ENCODE measurements at places on chromosomes 11 and 22.
A peak's percentile ranks its signal among the peaks of the same experiment; 100 is the strongest.

DNA sequence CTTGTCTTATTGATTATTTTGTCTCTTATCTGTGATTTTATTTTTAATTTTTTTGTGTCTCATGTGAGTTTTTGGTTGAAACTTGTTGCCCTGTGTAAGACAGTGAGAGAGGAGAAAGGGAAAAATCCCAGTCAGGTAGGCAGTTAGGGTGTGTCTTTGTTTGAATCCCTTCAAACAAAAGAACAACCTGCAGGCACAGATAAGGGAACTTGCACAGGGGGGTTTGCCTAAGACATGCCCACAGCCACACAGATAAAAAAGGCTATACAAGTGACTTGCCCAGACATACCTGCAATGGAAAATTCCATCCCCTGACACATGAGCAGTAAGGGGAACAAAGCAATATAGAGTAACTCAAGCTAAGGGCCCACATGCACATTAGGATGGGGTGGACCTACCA is 127.8 kb upstream of the PLET1 start:
- no peak for DNase-seq

GRCh38 chr11:34185926-34186841 is 80.8 kb downstream of the NAT10 start:
- no peak for DNase-seq

DNA sequence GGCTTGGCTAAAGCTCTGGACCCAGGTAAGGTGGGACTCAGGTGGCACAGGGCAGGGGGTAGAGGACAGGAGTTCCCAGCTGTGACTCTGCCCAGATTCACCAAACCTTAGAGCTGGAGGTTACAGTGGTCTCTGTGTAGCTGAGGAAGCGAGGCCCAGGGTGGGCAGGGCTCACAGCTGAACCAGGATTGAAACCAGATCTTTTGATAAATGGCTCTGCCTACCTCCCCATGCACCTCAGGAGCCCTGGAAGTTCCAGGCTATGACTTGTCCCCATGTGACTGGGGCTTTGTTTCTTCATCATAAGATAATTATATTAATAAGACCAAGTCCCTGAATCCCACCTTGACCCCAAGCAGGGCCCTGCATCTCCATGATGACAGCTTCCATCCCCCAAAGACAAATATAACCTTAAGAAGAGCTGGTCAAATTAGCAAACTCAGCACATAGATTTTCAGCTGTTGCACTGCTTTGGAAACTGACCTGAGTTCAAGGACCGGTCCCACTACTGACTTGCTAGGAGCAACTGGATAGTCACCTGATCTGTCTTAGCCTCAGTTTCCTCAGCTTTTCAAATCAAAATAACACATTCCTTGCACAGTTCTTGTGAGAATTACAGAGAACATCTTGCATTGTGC is 21.3 kb upstream of the TSKU start:
- no peak for DNase-seq

- DNase-seq, result no peak
Observed at GRCh38 chr11:17748044-17748443, 13.5 kb downstream of the KCNC1 start.

- DNase-seq, result no peak
Observed at GRCh38 chr22:44588348-44588747, 90.3 kb upstream of the RTL6 start.

DNA sequence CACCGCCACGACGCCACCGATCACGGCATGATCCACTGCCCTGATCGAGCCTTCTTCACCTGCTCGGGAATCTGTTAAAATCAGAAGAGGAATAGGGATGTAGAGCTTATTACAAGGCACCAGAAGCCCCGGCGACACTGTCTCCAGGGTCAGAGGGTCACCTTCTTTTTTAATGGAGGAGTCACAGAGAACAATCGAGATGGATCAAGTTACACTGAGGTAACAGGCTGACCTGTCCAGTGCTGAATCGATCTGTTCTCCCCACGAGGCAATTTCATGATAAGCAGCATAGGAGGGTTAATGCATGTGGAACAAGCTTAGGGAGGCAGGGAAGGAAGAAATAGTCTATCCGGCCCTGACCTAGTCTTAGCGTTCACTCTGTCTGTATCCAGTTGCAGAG is 325.5 kb downstream of the CADM1 start:
- DNase-seq, result no peak

DNA sequence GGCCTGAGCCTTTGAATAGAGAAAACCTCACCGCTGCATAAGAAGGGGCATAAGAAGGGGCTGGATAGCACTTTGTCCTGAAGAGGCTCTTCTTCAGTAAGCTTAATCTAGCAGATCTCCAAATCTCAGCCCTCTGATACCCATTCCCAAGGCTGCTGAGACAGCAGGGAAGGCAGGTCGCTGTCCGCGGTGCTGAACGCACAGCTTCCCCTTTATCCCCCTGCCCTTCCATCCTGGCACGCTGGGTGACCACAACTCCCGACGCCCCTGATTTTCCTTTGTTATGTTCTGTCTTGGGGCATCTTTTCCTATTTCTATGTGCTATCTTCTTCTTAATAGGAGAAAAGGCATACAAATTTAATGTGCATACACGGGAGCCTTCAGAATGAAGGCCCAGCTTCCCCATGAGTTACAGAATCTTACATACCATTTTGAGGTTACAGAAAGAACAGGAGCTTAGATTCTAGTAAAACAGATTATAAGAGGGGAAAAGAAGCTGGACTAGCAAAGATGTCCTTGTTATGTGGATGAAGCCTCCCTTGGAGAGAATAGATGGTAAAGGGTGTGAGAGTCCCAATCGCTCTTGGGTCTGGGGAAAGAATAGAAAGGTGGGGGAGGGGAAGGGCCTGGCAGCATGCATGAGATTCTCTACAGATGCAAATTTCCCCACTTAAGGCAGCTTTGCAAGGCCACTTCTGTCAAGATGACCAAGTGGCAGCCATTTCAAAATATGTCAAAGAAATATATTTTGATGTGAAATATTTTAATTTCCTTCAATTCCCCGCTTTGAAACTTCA is 5.7 kb upstream of the SULT4A1 start:
- DNase-seq, result peak; percentile 29

DNA sequence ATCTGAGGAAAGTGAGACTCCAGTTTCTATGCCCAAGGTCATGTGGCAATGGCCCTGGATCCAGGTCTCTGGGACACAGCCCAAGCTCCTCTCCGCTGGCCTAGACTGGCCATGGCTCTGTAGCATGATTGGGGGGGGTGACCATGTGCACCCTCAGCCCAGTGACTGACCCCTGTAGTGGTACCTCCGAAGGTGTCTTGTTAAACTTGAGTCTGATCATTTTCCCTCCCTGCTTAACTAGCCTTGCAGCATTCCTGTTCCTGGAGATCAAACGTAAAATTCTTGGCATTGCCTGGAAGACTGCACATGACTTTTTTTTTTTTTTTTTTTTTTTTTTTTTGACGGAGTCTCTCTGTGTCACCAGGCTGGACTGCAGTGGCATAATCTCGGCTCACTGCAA is 1116.0 kb downstream of the TBC1D22A start:
- no peak for DNase-seq

DNA sequence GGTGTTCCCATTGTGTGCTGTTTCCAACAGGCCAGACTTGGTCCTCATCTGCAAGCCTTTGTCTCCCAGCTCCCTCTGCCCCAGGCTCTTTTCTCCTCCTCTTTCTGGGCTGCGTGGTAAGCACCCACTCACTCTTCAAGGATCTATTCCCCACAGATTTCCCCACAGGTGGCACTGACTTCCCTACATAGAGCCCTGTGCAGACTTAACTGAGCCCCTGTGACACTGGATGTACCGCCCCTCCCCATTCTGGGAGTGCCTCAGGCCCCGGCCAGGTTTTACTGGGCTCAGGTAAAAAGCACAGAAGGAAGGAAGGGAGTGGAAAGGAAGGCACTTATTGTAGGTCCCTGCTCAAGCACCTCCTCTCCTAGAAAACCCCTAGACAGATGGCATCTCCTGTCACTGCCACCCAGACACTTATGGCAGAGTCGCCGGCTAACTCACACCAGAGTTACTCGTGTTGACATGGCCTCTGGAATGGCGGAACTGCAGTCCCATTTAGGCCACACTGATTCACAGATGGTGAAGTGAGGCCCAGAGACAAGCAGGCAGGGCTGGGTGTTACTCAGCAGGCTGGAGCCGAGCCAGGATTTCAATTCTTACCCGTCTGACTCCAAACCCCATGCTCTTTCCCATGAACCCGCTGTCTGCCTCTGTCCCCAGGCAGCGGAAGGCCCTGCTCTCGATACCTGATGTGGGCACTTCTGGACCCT is 47.2 kb downstream of the LRRC32 start:
- DNase-seq, result no peak

DNA sequence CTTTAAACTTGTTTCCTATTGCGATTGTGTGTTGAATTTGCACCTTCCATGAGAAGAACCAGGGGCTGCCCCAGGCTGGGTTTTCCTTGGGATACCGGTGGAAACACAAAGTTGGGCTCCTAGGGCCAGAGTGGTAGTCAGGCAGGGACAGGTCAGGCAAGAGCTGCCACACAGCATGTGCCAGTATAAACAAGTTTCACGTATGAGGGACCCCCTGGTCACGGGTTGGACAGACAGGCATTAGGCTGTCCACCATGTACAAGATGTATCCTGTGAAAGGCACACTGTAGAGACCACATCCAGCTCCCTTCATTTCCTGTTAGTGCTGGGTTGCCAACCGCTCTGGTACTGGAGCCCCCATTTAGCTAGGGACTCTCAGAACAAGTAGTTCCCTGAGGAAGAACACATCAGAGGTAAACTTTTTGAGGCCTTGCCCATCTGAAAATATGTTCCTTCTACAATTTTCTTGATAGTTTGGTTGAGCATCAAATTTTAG is 8.8 kb downstream of the UPB1 start:
- no peak for DNase-seq

DNA sequence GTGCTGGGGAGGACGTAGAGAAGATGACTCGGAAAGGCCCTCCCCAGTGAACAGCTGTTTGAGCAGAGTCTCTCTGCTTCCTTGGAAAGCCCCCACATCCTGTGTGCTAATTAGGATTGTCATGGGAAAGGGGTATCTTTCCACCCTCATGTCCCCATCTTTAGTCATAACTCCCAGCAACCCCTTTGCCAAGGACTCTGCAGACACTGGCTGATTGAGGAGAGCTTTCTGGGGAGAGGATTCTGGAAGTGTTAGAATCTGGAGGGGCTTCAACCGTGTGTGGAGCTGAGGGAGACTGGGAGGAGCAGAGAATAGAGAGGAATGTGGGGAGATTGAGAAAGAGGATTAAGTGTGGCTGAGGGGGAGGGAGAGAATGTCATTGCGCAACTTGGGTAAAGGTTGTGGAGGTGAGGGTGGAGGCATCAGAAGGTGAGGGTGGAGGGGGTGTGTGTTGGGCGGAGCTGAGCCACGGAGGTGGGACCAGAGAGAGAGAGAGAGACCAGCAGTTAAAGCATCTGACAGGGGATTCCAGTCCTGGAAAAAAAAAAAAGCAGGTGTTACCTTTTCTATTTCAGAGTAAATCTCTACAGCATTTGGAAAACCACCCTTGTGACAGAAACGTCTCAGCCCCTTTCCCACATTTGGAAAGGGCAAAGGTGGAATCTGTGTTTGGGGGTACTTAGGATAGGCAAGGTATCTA is 2.2 kb downstream of the DTX4 start:
- DNase-seq, result no peak

DNA sequence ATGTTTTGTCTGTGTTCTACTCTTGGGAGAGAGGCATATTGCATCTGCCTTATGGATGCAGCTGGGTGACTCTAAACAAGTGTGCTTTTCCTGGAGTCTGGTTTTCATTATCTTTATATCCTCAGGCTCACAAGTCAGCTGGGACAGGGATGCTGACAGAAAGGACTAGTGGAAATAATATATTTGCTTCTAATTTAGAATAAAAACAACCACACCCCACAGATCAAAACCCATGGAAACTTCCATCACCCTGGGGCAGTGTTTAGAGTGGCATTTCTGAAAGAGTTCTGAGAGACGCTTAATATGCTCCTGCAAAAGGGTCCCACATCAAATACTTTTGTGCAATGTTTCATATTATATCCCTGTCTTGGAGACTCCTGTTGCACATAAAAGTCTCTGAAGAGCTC is 20.8 kb downstream of the KCNE3 start:
- no peak for DNase-seq

GRCh38 chr22:32528316-32528715 is 53.7 kb downstream of the FBXO7 start:
- DNase-seq, result no peak

DNA sequence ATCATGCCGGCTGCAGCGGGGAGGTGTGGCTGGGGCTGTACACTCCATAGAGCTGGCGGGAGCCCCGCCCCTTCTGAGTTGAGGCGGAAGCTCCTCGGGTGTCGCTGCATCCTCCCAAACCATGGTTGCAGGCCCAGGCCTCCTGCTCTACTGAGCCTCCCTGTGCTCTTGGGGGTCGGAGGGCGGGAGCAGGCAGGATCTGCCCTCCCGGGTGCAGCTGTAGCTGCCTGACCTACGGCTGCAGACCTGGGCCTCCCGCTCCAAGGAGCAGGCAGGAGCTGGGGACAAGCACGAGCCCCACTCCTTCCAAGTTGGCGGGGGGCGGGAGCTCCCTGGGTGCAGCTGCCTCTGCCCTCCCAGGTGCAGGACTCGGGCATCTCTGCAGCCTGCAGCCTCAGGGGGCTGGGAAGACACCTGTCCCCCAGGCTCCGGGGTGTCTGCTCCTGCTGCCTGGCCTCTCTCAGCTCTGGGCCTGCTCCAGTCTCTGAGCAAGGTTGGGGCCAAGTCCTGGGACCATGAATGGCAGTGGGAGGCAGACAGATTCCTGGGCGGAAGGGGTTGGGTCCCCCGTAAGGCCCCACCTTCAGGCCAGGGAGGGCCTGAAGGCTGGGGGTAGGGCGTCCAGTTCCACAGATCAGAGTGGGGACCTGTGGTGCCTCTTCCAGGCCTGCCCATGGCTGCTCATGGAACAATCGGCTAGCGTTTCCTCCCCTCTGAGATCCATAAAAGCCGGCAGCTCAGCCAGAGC is 46.4 kb upstream of the SC5D start:
- no peak for DNase-seq

GRCh38 chr22:45053094-45053493 is 43.3 kb upstream of the PHF21B start:
- DNase-seq, result no peak

DNA sequence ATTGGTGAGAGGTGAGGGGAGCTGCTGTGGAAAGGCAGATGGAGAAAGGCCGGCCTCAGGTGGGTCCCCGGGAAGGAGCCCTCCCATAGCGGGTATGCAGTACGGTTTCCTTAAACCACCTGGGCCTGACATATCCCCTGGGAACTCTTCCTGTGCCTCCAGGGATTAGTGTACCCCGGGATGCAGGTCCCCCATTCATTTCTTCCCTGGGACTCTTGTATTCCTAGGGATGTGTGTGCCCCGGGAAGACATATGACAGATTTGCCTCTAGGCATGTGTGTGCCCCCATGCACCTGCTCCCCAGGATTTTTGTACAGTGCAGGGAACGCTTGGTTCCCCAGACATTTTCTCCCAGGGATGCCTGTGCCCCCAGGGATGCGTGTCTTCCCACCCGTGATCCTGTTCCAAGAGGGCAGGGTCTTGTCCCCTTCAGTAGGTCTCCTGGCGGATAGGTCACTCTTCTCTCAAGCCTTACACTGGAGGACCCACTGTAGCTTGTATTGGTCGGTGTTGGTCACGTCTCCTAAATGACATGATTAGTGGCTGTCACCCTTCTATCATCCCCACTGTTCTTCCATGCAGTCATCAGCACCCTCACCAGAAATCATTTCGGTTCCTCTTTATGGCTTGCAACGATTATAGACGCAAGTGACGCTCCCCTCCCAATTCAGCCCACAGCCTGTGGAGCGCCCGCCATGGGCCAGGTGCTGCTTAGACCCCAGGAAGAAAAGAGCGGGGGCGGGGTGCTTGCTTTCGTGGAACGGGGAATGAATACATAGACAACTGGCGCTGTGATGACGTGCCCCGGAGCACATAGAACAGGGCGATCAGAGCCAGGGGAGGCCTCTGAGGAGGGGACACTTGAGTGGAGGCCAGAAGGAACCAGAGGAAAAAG is 1.3 kb downstream of the PARVB start:
- no peak for DNase-seq

All from stimulated activated CD4-positive, alpha-beta T cell treated with anti-CD3 and anti-CD28 coated beads, Interleukin-15, amount 100 ng/mL, for 24 hours (primary cell).